ENCODE measurements at places on chromosomes 4 and X. TPM values are rescaled to one million over a fixed set of nuclear protein-coding genes. Genes with fewer than 3 reads are reported as not detected.

The TCEAL9 gene
- 97.6 TPM for total RNA-seq

DNA sequence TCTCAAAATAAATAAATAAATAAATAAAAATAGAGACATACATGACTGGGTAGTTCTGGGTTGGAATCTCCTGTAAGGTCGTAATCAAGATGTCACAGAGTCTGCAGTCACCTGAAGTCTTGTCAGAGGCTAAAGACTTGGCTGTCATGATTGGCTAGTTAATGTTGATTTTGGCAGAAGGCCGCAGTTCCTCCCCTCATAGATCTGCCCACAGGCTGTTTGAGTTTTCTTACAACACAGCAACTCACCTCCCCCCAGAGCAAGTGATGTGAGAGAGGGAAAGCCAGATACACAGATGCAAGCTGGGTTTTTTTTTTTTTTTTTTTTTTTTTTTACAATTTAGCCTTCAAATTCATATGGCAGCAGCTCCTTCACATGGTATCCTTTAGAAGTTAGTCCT, 36.4 kb upstream of the BMPR1B start:
- DNase-seq: no peak

- no peak for DNase-seq
Measured at GRCh38 chr4:128519163-128519830, 231.7 kb upstream of the PGRMC2 start.

The P2RY4 gene
- not detected for total RNA-seq

- DNase-seq: no peak
Measured at GRCh38 chrX:41723826-41724225, at the start of gene GPR82. GPR82 (plus strand) TSS chrX:41724181; CDS start chrX:41727027, 2,846 bp downstream.

DNA sequence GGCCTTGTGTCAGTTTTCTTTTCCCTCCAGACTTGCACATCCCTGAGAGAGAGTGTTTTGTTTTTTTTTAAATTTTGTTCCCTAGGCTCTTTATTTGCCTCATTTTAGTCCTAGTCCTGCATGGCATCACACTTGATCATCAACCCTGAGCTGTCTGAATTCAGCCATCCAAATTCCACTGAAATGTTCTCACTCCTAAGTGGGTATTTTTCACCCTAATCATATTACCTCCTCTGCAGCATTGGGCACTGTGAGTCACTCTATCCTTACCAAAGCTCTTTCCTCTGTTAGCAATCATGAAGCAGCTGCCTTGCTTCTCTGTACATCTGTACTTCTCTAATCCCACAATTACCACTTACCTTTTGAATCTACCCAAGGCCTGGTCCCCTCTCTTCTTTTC, 356.6 kb upstream of the MAGEB2 start:
- DNase-seq: no peak

- peak; percentile 83 for DNase-seq
Measured at GRCh38 chrX:153708415-153708814, 15.8 kb downstream of the BCAP31 start.

DNA sequence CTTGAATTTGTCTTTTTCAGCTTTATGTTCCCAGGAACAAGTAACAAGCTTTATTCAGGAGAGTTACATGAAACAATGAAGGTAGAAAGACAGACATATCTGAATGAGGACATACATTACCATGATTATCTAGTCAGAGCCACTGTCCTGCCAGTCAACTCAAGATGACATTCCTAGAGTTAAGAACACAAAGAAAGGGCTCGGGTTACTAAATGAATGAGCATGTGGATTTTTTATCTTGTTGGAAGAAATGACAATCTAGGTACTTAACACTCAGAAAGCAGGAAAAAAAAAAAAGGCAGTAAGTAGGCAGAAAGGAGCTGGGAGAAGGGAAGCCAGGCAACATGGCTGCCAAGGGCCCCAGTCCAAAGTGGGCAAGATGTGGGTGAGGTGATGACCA, 28.0 kb upstream of the PACRGL start:
- DNase-seq: no peak

DNA sequence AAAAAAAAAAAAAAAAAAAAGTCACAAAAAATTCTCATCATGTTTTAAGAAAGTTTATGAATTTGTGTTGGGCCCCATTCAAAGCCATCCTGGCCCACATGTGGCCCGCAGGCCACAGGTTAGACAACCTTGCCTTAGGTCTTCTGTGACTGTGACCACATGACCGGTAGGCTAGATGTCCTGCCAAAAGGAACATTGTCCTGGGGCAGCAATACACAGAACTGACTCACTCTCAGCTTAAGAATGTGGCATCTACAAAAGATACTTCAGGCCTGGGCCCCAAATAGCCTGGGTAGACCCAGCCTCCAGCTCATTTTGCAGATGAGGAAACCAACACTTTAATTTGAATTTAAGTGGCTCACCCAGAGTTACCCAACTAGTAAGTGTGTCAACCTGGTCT, 10.0 kb downstream of the AWAT2 start:
- no peak for DNase-seq

The GATA1 gene
- total RNA-seq: not detected

- DNase-seq: no peak
Measured at GRCh38 chr4:7364979-7365378, 69.8 kb downstream of the PSAPL1 start.

- no peak for DNase-seq
Measured at GRCh38 chr4:6489927-6490326, 17.5 kb upstream of the PPP2R2C start.

The AWAT2 gene
- total RNA-seq: not detected

- no peak for DNase-seq
Measured at GRCh38 chrX:47772764-47773163, 63.9 kb upstream of the ZNF81 start.

The SLC2A9 gene
- total RNA-seq: 0.38 TPM

DNA sequence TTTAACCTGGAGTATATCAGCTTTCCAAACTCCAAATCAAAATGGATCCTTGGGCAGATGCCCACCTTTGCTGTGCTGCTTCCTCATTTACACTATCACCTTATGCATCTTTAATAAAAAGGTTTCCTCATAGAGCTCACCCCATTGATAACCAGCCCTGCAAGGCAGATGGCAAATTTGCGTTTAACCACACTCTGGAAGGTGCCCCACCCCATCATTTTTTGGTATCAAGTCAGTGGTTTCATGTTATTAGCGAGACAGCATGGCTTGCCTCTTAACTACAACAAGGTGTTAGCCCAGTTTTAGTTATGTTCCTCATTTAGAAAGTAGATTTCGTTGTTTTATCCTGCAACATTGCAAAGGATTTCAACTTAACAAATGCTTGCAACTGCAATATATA, 214.0 kb upstream of the WDFY3 start:
- DNase-seq: no peak

GRCh38 chr4:52198294-52198693, 147.2 kb downstream of the SPATA18 start:
- no peak for DNase-seq

- no peak for DNase-seq
Measured at GRCh38 chr4:42197341-42197740, 44.9 kb upstream of the BEND4 start.

DNA sequence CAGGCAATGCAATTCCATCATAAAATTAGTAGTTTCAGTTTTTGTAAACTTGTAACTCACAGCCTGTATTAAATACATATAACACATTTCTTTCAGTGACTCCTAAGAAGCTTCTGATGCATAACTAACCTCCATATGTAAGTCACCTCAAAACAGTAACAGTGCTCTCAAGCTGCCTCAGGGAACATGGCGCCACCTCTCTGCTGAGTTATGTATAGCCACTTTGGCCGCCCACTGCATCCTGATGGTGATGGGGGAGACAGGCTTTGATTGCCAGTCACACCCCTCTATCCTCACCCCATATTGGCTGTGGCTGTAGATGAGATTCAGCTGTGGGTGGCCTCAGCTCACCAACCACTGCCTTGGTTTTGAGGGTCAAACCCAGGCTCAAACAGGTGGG, 54.3 kb downstream of the LRBA start:
- DNase-seq: peak; percentile 81

The DCK gene
- total RNA-seq: 26.1 TPM

The JCHAIN gene
- not detected for total RNA-seq

DNA sequence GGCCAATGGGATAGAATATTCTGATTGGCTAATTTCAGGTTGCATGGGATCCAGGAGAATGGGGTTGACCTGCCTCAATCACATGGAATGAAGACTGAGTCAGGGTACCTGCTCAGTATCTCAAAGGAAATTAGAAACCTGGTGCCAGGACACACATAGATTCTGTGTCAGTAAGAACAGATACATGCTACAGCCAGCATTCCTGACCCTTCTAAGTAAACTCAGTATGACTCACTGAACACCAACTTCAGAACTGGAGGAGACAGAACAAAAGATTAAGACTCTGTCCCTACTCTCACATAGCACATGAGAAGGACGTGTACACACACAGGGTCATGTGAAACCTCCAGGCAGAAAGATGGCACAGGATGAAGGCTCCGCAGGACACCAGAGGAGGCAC, 54.5 kb downstream of the FAM184B start:
- DNase-seq: no peak

GRCh38 chr4:107349266-107349665, 313.2 kb upstream of the DKK2 start:
- DNase-seq: no peak

DNA sequence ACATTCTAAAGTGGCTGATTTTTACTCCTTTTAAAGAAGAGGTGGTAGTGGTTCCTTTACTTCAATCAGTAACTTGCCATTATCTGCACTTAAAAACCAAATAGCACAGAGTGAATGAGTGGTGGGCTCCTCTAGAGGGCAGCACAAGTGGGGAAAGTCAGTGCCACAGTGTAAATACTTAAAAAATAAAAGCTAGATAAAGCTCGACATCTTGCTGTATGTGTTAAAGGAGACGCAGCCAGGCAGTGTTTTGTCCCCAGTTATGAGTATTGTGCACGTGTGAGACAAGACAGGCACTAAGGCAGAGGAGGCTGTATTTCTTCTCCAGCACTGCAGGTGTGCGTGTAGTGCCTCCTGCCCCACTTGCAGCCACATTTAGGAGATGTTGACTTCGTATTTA, 24.6 kb downstream of the NAP1L5 start:
- peak; percentile 82 for DNase-seq
